ENCODE measurements at places on chromosomes 5 and 9.

GRCh38 chr9:21993007-21993406 is 1.2 kb downstream of the CDKN2A start:
- DNase-seq: no peak

- no peak for DNase-seq
These were observed 149.7 kb downstream of the GCNT1 start for GRCh38 chr9:76608575-76609273.

DNA sequence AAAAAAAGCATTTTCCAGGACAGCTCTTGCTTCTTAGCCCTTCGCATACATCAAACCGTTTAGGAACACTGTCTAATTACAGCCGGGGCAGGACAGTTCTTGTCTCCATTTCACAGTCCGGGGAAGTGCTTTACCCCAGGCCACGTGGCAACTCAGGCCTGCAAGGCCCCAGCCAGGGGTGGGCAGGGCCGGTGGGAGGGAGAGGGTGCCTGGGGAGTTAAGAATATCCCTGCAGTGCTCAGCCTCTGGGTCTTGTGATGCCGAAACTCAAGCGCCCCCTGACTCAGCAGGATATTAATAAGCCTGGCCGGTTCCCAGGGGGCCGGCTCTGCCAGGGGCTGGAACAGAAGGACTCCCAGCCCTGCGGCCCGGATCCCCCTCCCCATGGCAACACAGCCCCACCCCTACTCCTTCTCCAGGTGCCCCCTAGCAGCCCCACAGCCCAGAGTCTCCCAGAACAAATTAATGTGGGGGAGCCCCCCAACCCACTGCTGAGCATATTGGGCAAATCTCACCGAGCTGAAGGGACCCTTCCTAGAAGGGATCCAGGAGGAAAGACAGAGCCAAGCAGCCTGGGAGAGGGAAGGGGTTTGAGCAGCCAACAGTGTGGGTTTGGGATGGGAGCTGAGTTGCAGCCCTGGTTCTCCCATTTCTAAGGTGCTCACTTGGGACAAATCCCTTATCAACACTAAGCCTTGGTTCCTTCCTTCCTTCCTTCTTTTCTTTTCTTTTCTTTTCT is 45.3 kb downstream of the PLPP7 start:
- DNase-seq: no peak

GRCh38 chr5:134022333-134022732 is 17.6 kb upstream of the VDAC1 start:
- no peak for DNase-seq

DNA sequence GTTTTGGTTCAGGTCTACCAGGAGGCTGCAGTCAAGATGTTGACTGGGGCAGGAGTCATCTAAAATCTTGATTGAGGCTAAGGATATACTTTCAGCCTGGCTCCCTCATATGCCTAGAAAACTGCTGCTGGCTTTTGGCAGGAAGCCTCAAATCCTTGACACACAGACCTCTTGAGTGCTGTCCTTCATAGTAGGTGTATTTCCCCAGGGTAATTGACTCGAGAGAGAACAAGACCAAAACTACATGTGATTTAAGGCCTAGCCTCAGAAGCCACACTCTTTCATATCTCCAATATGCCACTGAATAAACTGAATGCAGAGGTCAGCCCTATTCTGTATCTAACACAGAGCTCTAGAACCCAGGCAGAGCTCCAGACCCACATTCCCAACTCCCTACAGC is 402.3 kb upstream of the ADAMTS16 start:
- no peak for DNase-seq

DNA sequence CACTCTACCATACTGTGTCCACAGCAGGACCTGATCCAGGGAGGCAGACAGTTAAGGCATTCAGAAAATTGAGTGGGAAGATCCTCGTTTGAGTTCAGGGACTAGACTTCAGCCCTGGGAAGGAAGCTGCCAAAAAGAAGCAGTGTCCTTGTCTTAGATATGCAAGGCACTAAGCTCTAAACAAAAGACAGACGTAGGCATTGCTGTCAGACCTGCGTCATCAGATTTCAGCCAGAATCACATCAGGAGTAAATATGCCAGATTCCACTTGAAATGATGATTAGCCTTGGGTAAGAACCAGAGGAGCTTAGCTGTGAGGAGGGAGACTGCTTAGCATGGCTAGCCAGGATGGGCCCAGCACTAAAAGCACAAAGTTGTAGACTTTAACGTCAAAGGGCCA is 56.7 kb downstream of the MAMDC2 start:
- DNase-seq: no peak

DNA sequence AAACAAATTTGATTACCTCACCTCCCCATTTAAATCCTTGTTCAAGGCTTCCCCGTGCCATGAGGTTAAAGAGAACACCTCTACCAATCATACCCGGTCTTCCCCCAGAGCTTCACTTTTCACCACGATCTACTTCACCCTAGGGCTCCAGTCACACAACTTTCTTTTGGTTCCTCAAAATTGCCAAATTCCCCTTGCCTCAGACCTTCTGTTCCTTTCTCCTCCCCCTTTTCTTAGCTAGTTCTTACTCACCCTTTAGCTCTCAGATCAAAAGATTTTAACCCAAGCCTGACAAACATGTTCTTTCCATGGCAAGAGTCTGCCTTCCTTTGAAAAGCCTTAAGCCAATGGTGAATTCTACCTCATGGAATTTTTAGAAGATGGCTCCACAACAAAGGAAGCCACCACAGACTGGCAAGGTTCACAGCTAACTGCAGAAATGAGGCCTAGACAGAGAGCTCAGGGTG is 56.7 kb downstream of the MAPKAP1 start:
- DNase-seq: no peak

- DNase-seq: no peak
These were observed at the start of gene KCNT1 for GRCh38 chr9:135701959-135702721. KCNT1 (plus strand) TSS chr9:135702185; CDS start chr9:135702259, 74 bp downstream.

DNA sequence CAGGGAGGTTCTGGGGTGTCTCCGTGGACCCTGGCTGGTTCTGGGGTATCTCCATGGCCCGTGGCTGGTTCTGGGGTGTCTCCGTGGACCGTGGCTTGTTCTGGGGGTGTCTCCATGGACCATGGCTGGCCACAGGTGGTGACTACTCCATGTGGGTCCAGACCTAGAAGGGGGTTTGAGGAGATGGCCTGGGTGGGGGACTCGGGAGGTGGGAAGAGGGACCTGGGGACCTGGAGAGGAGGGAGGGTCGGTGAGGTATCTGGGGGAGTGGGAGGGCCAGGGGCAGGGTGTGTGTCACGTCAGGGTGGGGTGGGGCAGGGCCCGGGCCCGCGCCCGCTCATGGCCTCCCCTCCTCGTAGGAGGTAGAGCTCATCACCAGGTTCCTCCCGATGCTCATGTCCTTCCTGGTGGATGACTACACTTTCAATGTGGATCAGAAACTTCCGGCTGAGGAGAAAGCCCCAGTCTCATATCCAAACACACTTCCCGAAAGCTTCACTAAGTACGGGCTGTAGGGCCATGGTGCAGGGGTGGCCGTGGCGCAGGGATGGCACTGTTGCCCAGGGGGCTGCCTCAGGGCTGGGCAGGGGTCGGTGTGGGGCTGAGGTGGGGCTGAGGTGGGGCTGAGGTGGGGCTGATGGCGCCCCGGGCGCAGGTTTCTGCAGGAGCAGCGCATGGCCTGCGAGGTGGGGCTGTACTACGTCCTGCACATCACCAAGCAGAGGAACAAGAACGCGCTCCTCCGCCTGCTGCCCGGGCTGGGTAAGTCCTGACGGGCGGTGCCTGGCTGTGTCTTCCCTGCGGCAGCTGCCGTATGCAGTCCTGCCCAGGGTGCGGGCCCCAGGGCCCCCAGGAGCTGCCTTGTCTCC is 10.7 kb upstream of the TOR4A start:
- DNase-seq: no peak

DNA sequence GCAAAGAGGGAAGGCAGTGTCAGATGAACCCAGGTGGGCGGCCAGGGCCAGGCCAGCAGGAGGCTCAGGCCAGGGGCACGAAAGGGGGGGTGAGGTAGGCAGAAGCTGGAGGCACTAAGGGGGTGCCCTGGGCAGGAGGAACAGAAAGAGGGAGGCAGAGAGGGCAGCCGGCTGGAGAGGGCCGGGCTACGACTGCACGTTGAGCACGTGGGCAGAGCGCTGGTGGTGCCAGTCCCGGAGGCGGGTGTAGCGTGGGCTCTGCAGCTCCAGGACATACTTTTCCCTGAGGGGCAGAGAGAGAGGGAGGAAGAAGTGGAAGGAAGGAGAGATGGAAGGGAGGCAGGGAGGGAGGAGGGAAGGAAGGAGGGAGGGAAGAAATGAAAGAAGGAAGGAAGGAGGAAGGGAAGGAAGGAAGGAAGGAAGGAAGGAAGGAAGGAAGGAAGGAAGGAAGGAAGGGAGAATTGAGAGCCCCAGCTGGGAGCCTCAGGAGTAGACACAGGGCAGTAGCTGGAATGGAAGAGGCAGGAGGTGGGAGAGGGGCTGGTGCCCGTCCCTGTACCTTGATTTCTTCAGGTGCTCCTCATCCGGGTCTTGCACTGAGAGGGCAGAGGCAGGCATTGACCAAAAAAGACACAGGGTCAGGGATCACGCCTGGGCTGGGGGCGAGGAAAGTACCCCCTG is 7.0 kb downstream of the PDLIM7 start:
- no peak for DNase-seq

- DNase-seq: peak; percentile 76
These were observed at the start of gene ACO1 for GRCh38 chr9:32384364-32385151. ACO1 (plus strand) TSS chr9:32384643; CDS start chr9:32405507, 20,864 bp downstream.

- DNase-seq: no peak
These were observed 7.3 kb downstream of the NRARP start for GRCh38 chr9:137294681-137295237.

DNA sequence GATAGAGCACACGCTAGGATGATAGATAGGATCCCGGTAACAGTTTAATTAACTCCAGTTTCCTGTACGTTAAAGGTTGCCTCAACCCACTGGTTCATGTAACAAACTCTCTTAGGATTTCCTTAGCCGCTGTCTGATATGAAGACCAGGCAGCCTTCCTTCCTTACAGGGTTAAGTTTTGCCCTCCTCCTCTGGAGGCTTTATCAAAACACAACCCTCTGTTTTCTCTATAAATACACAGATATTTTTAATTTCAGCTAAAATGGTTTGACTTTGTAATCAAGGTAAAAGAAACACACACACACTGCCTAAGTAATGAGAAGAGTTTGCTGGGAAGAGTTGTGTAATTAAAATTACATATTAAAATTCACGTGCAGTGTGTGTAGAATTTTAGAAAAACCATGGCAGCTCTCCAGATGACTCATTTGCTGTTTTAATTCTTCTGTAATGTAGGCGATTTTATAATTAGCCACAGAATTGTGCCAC is 369.8 kb downstream of the CSNK1G3 start:
- DNase-seq: no peak

DNA sequence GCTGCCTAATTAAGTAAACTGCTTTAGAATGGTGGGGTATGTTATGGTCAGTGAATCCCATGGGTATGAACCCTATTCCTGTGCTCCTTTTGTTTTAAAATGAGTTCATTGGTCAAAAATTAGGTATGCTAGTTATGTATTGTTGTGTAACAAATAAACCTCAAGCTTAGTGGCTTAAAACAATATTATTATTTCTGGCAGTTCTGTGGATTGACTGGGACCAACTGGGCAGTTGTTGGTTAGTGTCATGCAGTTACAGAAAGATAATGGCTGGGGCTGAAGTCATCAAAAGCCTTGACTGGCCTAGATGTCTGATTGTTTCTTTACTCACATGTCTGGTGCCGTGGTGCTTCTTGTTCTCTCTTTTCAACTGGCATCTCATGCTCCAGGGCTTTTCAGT is 8.9 kb upstream of the PTAR1 start:
- no peak for DNase-seq

- no peak for DNase-seq
These were observed 20.8 kb downstream of the FIBCD1 start for GRCh38 chr9:130918101-130918825.

- no peak for DNase-seq
These were observed 43.4 kb upstream of the BICD2 start for GRCh38 chr9:92807757-92808725.

GRCh38 chr5:73378070-73378469 is 70.5 kb downstream of the FOXD1 start:
- DNase-seq: no peak

- no peak for DNase-seq
These were observed 32.1 kb upstream of the EGFL7 start for GRCh38 chr9:136630662-136630992.

- DNase-seq: no peak
These were observed 14.1 kb downstream of the MTX3 start for GRCh38 chr5:79976759-79977515.

GRCh38 chr5:142520885-142521284 is 165.0 kb downstream of the FGF1 start:
- no peak for DNase-seq

DNA sequence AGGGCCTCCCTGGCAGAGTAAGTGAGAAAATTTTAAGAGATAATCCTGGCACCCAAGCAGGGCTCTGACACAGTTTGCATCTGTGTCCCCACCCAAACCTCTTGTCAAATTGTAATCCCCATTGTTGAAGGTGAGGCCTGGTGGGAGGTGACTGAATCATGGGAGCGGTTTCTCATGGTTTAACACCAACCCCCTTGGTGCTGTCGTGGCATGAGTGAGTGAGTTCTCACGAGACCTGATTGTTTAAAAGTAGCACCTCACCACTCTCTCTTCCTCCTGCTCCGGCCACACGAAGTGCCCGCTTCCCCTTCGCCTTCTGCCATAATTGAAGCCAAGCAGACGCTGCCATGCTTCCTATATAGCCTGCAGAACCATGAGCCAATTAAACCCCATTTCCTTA is 80.1 kb downstream of the FBXW11 start:
- DNase-seq: no peak

GRCh38 chr5:168583742-168584482 is 4.7 kb upstream of the PANK3 start:
- DNase-seq: no peak

DNA sequence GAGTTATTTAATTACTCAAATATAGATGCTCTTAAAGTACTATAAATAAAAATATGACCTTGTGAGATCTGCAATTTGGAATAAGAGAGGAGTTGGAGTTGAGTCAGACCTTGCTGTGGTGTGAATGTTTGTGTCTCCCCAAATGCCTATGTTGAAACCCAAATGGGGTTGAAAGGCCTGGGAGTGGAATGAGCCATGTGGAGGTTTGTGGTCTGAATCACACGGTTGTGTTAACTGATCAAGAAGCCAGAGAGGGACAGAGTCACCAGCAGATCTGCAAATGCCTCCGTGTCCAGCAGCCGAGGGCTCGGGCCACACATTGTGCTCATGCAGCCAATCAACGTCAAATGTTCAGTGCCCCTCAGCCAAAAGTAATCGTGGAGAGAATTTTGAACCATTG is 404.4 kb downstream of the ICE1 start:
- no peak for DNase-seq

- no peak for DNase-seq
These were observed 9.3 kb downstream of the SH3RF2 start for GRCh38 chr5:145945620-145946111.

DNA sequence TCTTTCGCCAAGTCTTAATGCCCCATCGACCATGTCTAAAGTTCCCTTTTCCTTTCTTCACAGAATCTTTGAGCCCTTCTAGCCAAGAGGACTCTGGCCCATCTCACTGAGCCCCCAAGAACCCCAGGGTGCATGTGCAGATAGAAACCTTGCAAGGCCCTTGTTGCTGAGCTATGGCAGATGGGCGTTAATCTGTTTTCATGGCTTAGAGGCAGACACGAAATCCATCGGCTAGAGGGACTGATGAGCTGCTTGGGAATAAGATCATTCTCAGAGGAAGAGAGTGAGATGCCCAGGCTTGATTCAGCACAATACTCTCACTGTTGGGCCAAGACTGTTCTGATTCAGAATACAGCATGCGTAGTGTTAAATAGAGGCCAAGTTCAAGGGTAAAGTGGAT is 262.5 kb upstream of the C9orf72 start:
- DNase-seq: no peak

GRCh38 chr9:93930070-93930469 is 25.1 kb downstream of the BARX1 start:
- no peak for DNase-seq

Measured in stimulated activated CD4-positive, alpha-beta T cell treated with anti-CD3 and anti-CD28 coated beads, TNF-alpha, amount 100 ng/mL, for 1 hour (primary cell).